ENCODE measurements at places on chromosomes 6 and 20.

DNA sequence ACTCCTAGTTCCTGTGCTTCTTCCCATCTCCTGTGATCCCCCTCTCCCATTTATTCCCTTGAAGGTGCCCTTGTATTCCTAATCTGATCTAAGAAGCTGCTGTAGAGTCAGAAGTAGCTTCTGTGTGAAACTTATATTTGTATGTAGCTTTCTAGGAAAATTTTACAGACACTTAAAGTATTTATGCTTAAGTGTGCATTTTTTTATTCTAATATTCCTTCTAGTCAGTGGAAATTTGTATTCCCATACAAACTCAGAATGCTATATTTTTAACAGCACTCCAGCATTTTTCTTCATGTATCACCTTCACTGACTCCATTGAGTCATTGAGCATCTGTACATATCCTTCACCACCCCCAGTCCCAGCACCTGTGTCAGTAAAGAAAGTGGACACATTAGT lies 12.7 kb downstream of the ZKSCAN8 start:
- DNase-seq: no peak

- DNase-seq: no peak
Observed at GRCh38 chr6:16483315-16483875, 245.0 kb downstream of the GMPR start.

DNA sequence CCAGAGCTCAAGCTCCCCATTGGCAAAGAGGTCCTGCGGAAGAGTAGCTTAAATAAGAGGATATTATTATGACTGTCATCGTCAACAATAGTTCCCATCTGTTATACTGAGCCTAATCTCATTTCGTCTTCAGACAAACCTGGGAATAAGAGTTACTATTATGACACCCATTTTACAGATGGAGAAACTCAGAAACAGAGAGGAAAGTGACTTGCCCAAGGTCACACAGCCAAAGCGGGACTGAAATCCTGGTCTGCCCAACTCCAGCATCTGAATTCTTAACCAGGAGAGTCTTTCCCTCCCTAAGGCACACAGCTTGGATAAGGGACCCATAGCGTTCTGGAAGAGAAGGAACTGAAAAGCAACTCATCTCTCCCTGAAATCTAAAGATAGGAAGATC lies 23.4 kb downstream of the PTGIS start:
- DNase-seq: no peak

- DNase-seq: no peak
Observed at GRCh38 chr20:10304471-10305046, 85.9 kb downstream of the SNAP25 start.

GRCh38 chr20:50931306-50932015 lies at the start of gene ADNP:
Gene ADNP, minus strand, starts transcription at chr20:50931437. Its CDS starts 27,441 bp downstream, at chr20:50903996.
- peak; percentile 73 for DNase-seq

- no peak for DNase-seq
Observed at GRCh38 chr6:116925088-116925794, 48.2 kb downstream of the RFX6 start.

DNA sequence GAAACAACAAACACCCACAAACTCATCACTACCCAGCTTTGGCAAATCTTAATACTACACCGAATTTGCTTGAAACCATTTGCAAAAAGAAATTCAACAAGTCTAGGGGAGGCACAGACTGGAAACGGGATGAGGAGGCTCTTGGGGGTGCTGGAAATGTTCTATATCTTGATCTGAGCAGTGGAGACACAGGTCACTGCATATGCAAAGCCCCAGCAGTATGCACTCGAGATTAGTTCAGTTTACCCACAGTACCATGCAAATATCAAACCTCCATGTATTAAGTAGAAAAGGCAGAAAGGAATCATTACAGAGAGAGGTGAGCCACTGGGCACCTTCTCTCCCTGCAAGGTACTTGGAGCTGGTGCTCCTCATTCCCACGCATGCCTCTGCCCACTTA lies 75.9 kb downstream of the PREX1 start:
- no peak for DNase-seq
